ENCODE measurements at places on chromosomes 13 and 19.

GRCh38 chr19:17405250-17406045 lies at the start of gene BST2:
Gene BST2, minus strand, starts transcription at chr19:17405630. Its CDS starts 55 bp downstream, at chr19:17405575.
- DNase-seq = peak; percentile 63

DNA sequence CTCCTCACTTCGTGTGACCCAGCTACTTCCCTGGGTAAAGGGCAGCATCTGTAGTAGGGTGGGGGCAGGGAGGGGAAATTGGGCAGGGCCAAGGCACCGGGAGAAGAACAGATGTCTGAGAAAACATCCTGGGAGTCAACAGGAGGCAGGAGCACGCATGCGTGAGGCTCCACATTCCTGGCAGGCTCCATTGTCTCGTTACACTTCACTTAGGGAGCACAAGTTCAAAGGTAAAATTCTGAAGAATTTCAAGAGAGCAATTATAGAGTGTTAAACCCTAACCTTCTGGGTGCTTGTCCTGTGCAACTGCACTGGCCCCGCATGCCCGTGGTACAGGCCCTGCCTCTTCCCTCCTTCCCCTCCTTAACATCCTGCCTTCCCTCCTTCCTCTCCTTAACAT lies 79.6 kb upstream of the POMP start:
- DNase-seq = no peak

DNA sequence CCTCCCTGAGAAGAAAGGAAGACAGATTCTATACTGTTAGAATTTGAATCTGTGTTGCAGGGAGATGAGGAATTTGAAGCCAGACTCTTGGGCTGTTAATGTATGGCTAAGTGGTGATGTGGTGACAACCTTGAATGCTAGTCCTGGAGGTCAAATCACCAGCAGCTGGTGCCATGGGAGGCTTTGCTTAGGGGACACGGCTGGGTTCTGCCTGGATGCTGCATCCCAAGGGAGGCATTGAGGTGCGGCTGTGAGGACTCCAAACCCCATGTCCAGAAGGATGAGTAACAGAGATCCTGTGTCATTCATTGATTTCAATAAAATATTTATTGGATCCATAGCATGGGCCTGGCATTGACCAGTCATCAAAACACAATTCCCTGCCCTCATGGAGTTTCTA lies 42.3 kb downstream of the RFX2 start:
- DNase-seq = no peak

GRCh38 chr13:97120976-97121375 lies 101.2 kb upstream of the MBNL2 start:
- no peak for DNase-seq

DNA sequence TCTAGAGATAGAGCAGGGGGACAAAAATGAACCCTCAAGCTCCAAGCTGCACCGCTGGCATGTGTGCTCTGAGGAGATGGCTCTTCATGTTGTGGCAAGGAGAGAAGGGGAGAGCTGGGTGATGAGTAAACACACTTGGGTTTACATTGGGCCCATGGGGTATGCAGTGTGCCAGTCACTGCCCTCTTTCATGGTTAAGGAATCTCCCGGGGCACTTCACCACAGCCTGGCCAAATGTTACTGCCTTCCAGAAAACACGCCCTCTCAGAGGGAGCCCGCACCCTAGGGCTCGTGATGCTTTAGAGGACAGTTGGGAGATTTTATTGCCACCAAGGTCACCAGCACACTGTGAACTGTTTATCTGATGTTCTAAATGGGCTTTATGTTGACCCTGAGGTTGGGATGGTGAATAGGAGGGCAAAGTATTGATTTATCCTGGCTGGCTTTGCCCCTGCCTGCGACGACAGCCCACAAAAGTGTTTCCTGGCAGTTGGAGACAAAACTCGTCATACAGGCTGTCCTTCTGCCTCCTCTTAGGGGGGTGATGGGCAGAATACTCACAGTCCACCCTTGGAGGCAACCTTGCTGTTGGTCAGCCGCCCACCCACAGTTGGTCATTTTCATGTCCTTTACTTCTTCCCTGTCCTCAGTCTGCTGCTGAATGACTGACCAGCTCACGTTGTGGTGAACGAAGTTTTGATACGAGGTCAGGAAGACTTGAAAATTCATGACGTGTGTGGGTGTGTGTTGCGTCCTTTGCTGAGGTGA lies 156.9 kb downstream of the STK24 start:
- no peak for DNase-seq

DNA sequence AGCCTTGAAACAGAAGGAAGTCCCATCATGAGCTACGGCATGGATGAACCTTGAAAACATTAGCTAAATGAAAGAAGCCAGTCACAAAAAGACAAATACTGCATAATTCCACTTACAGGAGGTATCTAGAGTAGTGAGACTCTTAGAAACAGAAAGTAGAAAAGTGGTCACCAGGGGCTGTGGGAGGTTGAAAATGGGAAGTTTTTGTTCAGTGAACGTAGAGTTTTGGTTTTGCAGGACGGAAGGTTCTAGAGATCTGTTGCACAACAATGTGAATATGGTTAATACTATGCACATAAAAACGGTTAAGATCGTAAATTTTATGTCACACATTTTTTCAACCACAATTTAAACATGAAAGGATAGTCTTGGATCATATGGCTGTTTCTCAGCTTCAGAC lies 11.9 kb upstream of the SLC10A2 start:
- DNase-seq = no peak

- DNase-seq = no peak
These were observed 180.3 kb downstream of the SLITRK1 start for GRCh38 chr13:83702021-83702420.

- DNase-seq = no peak
These were observed 97.0 kb upstream of the ANKRD10 start for GRCh38 chr13:111011899-111012298.

DNA sequence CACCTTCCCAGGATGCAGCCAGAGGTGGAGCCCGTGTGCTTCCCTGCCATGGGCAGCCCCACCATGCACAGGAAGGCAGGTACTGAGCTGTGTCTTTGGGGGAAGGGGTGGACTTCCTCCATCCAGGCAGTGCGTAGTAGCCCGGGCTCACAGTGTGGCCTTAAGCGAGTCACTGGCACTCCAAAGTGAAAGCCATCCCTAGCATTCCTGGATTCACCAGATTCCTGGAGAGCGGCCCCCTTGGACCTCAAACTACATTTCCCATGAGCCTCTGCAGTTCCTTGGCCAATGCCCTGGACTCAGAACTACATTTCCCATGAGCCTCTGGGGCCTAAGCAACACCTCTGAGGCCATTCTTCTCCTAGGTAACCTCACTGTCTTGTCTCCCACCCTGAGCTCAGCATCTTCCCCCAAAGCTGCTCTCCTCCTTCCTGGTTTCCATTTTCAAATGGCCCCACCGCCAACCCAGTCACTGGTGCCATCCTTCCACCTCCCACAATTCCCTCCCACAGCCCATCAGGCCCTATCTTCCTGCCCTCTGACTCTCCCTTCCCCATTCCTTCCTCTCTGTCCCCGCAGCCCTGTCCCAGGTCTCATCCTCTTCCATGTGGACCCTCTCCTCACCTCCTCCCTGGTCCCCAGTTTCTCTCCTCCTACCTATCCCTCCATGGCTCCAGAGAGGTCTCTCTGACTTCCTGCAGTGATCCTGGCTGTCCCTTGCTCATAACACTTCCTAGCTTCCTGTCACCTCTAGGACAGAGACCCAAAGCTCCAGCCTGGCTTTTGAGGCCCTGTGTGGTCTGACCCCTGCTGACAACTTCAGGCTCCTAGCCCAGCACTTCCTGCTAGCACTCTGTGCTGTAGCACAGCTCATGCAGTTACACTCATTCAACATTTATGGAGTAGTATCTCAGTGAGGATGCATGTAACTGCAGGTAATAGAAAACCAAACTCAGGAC lies at the start of gene C19orf81:
Gene C19orf81 (plus strand): TSS at position 13 of the 959 bp plus-strand sequence. CDS start 0 bp downstream, at position 13.
- no peak for DNase-seq

DNA sequence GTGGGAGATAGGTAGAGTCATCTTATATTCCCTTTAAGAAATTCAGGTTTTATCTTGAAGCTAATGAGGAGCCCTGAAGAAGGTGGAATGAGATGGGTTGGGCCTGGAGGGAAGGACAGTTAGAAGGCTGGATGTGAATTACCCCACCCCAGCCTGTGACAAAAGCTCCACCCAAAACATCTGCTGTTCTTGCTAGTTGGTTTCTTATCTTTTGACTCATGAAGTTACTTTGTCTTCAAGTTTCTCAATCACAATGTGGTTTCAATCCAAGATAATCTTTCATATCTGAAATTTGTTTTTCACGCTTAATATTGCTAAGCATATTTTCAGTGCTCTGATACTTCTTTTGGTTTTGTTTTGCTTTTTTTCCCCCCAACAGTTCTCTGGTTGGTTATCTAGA lies 38.3 kb upstream of the HMGB1 start:
- DNase-seq = no peak

DNA sequence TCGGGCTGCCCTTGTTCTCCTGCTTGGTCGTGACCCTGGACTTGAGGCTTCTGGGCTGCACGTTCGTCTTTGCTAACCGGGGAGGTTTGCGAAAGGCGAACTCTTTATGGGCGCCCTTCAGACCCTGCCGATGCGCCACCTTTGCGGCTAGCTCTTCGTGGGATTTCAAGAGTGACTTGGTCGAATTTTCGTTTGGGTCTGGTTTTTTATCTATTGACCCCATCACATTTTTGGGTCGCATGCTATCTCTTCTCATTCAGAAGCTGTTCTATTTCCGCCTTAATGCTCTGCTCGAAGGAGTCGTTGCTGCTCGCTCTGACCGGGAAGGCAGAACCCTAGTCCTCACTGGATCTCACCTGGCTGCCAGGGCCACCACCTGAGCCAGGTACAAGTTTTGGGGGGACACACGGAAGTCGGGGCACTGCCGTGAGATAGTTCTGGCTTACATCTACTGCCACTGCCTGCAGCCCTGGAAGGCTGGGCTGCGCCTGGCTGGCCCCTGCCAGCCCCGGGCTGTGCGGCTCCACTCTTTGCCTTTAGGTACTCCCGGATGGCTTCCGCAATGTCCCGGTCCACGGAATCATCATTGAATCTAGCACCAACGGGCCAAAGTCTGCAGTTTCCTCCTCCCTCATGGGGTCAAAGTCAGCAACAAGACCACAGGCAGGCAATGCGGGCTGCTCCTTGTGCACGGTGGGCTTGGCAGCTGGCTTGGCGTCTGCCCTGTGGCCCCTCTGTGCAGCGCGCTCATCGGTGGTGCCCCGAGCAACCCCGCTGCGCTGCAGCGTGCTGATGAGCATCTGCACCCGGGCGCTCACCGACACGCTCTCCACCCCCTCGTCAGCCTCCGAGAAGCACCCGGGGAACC lies 16.2 kb downstream of the RB1 start:
- DNase-seq = no peak

DNA sequence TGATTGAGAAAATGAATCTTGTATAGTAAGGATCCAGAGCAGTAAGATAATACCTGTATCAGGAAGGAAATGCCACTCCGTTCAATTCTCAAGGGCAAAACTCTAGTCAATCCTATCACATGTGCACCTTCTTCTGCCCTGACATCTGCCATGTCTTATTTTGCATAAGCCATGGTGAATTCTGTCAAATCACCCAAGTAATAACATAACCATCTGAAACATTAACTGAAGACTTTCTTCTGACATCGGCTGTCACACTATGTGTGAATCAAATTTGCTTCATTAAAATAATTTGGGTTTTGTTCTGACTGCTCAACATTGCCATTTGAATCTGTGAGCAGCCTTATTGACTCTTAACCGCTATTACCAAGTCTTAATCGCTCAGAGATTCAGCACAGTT lies 91.2 kb downstream of the PCDH9 start:
- no peak for DNase-seq

DNA sequence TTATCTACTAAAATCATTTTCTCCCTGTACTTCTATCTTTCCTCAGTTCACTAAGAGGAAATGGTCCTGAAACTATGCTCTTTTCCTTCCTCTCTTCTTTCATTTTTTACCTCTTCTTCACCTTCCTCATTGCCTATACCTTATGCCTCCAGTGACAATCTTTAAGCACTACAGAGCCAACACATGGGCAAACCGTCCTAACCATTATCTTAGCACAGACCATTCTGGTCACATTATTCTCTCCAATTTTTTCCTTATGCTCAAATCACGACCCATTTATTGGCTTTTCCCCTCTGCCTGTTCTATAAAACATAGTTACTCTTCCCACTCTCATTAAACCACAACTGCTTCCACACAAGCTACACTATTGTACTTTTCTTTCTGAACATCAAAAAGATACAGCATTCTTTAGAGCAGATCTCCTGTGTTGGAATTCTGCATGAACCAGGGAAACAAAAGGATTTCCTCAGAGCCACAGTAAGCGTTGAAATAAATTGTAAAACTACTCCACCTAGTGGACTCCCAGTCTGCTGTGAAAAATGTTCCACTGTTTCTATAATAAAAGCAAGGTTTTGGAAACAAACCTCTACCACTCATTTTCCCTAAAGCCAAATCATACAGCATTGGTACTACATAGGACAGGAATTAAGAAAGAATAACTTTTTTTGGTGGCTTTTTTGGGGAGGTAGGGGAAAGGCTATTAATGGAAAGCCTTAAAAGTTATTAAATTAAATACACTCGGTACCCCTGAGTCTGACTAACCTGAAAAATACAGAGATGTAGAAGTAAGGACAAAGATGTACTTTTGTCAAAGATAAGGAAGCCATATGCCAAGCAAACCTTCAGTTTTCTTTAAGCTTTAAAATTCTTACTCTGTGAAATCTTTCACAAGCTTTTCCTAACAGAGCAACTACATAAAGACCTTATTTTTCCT lies 19.5 kb downstream of the NUFIP1 start:
- DNase-seq = no peak

DNA sequence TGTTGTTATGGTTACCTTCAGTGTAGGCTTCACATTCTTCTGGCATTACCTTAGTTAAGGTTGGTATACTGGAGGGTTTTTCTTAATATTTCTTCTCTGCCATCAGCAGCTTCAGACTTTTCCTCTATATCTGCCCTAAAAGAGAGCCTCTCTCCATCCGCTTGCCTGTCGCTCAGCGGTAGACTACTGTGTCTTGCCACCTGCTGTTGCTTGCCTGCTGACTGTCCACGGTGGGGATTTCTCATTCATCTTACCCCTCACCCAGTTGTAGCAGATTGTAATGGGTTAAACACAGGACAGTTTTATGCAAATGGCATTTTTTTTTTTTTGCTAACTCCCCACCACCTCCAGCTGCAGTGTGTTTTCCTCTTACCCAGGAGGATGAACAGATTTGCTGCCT lies 577.2 kb downstream of the SLITRK5 start:
- DNase-seq = no peak

DNA sequence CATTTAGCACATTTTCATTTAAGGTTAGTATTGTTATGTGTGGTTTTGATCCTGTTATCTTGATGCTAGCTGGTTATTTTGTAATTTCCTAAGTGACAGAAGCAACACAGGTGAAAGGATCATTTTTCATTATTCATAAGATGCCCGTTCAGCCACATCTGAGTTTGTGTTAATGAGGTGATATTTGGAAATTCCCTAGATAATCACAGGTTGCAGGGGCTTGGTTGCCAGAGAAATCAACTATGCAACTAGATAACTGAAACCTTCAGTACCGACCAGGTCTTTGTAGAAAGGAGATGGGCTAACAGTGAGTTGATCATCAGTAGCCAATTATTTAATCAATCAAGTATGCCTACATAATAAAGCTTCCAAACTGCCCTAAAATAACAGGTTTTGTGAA lies 121.3 kb upstream of the UFM1 start:
- no peak for DNase-seq

- DNase-seq = no peak
These were observed 600 bp upstream of the ZNF226 start for GRCh38 chr19:44164327-44164672.

- no peak for DNase-seq
These were observed 24.9 kb downstream of the MPND start for GRCh38 chr19:4368128-4368820.
